Activated B cell treated with CpG ODN at 0.5 μM for 24 hours (primary cell): ENCODE measurements at places on chromosomes 5 and 9. TPM values are rescaled to one million over a fixed set of nuclear protein-coding genes. Genes with fewer than 3 reads are reported as not detected.

- DNase-seq, result peak; percentile 55
These were observed 453 bp upstream of the DOK3 start for GRCh38 chr5:177509991-177510566.

DNA sequence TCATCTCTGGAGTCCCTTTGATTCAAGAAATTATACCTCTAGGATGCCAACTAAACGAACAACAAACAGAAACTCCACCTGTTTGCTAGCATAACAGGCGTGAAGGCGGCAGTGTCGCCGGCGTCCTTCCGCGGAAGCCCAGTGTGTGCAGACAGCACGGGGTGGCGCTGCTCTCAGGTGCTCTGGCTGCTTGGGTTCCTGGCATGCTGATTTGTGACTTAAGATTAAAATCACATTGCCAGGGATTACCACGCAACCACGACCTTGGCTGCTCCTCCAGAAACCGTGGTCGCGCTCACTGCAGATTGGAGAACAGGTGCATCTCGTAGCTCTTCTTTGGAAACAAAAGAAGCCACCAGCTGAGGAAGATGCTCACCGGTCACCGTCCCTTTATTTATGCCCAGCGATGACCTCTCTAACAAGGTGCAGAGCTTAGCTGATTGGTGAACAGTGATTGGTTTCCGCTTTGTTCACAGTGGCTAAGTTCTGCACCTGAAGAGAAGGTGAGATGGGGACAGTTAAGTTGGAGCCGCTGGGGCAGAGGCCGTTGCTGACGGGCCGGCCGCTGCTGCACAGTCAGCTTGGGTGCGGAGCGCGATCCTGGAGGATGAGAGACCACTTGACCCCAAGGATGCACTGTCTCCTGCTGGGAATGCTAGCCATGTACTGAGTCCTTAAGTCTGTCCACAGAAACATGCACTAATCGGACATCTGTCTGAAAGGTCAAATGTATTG lies 232.3 kb downstream of the FANCC start:
- DNase-seq, result no peak

- DNase-seq, result no peak
These were observed 48.4 kb downstream of the PPARGC1B start for GRCh38 chr5:149778303-149779123.

DNA sequence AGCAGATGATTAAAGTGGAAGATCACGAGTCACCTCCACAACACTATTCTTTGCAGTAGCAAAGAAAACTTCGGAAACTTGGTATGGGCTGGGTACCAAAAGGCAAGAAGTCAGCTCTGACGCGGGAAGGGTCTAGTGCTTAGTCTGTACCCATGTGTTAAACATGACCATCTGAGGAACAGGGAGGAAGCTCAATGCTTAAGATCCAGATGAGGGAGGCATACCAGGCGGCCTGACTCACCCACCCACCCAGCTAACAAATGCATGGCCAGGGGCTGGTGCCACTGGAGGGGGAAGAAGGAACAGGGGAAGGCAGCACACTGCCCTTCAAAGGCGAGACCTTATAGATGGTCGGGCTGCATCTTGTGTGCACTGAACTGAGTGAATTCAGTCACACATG lies 41.8 kb downstream of the CAMSAP1 start:
- no peak for DNase-seq

DNA sequence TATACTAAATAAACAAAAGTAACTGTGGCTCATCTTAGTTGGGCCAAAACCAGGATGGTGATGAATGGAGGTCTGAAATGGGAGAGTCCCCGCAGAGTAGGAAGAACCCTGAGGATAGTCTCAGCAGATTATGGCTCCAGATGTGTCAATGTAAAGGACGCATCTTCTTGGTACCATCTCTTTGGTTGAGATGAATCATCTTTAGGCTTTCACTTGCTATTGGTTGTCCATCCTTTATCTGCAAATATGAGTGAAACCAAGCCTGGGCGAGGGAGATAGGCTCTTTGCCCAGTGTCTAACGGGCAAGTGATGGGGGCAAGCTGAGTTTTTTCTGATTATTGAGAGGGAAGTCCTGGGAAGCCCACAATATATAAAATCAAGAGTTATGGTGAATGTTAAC lies 19.4 kb upstream of the LCP2 start:
- no peak for DNase-seq

GRCh38 chr5:10588779-10589447 lies 25.0 kb downstream of the ANKRD33B start:
- no peak for DNase-seq

DNA sequence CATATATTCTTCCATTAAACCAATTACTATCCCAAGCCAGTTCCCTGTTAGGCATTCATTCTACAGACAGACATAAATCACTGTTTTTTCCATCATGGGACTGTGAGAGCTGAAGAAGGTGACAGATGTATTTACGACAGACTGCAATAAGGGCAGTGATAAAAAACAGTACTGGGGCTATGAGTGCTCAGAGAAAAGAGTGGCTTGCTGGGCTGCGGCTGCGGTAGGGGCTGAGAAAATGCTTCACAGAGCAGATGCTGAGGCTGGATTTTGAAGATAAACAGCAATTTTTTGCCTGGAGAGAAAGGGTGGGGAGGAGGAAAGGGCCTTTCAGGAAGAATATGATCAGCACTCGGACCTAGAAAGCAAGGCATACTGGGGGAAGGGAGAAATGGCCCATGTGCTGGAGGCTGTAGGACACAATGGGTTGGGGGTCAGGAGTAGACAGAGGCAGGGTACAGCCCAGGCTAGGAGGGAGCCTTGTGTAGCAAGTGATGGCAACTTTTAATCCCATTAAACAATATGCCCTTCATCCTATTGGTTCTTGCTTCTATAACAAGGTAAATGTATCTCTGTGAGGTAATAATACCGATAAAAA lies 279.3 kb downstream of the ASTN2 start:
- no peak for DNase-seq

DNA sequence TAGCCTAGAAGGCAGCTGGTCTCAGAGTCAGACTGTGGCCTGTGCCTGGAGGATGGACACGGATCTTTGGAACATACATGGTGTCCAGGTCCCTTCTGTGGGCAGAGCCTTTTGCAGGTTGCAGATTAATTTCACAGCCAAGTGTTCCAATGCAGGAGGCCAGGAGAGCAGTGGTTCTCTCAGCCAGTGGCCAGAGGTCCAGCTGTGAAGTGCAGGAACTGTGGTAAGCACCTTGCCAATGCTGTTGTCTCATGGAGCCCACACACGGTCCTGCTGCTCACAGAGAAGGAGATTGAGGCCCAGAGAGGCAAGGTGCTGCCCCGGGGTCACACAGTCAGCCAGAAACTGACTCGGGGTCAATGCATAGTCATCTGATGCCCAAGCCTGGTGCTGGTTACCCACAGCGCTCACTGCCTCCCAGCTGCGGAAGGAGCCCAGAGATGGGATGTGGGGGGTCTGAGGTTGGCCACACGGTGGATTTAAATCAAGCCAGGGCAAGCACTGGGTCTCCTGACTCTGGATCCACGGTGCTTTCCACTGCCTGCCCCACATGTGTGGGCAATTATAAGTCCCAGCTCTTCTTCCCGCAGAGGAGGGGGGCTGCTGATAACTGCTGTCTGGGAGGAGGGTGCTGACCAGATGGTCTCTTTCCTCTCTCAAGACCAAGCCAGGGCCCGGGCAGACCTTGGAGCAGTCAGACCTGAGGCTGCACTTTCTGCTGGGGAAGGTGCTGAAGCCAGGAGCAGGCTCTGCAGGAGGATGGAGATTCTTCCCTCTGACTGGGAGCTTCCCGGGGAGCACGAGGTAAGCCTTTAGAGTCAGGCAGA lies 2.8 kb downstream of the PDGFRB start:
- DNase-seq, result no peak

- no peak for DNase-seq
These were observed 149.2 kb downstream of the PBX3 start for GRCh38 chr9:125896404-125896803.

GRCh38 chr5:177496727-177497291 lies 595 bp downstream of the PDLIM7 start:
- DNase-seq, result no peak

- no peak for DNase-seq
These were observed 1293.9 kb upstream of the CDH6 start for GRCh38 chr5:29899583-29899982.

DNA sequence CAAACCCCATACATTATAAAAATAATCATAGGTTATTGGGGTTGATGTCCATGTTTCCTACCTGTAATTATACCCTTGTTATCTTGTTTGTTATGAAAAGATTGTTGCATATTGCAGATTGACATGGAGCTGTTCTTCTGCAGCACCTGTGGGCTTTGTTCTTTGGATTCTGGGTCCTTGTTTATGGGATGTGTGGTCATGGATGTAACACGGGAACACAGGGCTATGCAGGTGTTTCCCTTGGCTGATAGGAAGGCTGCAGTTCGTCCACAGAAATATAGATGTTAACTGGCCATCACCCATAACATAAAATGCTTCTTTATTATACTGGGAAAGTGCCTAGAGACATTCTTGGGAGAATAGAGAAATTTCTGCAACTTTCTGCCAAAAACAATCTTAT lies 77.9 kb downstream of the FBXL7 start:
- no peak for DNase-seq

DNA sequence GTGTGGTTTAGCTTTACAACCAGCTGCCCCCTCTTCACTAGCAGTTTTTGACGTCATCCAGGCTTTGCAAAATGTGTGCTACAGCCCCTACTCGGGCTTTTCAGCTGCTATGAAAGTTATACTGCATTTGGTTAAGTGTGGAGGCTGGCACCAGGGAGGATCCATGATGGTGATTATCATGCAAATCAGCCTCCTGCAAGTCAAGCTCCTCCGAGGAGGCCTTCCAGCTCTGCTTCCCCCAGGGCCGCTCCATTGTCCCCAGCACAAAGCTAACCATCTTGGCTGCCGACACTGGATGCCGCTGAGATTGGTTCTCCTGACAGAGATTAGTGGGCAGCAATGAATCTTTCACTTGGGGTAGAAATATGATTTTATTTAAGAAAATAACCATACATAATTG lies 159.6 kb downstream of the NR2F1-AS1 start:
- DNase-seq, result no peak

GRCh38 chr9:6794936-6795335 lies 37.2 kb downstream of the KDM4C start:
- DNase-seq, result no peak

DNA sequence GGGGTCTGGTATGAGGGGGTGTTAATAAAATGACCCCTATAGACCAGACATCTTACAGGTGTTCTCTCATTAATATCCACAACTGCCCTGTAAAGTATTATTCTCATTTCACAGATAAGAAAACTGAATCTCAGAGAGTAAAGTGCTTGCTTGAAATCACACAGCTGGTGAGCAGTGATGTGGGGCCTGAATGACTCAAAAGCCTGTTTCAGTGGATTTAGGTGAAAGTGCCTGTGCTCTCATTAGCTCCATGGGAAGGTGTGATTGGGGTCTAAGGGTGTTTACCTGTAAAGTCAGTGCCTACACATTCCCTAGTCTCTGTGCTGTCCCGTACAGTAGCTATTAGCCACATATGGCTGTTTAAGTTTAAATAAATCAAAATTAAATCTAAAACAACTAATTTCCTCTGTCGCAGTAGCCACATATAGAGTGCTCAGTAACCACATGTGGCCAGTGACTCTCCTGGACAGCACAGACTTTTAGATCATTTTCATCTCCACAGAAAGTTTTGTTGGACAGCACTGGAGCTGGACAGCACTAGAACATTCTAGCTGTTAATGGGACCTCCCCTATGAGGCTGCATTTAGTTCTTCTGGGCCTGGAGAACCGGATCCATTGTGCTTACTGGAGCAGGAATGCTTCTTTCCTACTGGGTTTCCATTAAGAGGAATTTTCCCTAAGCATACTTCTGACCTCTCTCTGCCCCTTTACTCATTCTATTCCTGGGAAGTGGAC lies 52.5 kb upstream of the SEMA6A start:
- no peak for DNase-seq

GRCh38 chr9:74784506-74784905 lies 103.2 kb downstream of the TRPM6 start:
- DNase-seq, result no peak

DNA sequence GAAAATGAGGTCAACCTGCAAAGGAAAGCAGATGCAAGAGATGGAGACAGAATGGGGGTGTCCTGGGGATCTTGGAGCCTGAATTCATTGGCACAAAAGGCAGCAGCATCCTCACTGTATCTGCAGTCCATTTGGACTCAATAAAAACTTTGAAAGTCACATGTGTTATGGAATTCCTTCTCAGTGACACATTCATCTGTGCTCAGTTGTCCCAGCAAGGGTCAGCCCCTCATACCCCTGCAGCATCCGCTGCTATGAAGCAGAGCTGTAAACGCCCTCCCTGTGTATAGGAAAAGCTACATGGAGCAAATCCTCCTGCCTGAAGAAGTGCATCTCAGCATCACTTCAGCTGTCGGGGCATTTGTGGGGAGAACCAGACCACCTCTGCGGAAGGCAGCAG lies 14.5 kb upstream of the RARS1 start:
- no peak for DNase-seq

- DNase-seq, result no peak
These were observed 1.5 kb upstream of the STC2 start for GRCh38 chr5:173329491-173330337.

DNA sequence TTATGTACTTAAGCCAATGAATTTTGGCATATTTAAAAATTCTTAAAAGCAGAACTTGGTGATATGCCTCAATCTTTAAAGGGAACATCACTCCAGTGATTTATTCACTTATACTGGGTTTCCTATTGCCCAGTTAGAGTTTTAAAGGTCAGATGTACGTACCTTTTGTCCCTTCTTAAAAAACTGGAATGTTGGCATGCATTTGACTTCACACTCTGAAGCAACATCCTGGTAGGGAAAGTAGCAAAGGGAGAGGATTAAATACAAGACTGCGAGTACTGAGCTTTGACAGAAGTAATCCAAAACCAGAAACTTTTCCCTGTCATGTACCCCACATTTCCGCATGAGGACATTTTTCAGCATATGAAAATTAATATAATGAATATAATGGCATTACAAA lies 11.7 kb downstream of the TXN start:
- no peak for DNase-seq

GRCh38 chr9:27888661-27889295 lies 315.5 kb upstream of the C9orf72 start:
- no peak for DNase-seq

The CCDC192 gene
- not detected in 2 replicates for total RNA-seq

The TAF11L10 gene
- total RNA-seq, result not detected in 2 replicates

The SLC36A3 gene
- not detected in 2 replicates for total RNA-seq

The WNK2 gene
- total RNA-seq, result 0.24 TPM in 1 of 2 replicates, not detected in the other

The PITX1 gene
- not detected in 2 replicates for total RNA-seq

The FCN1 gene
- total RNA-seq, result 0.44 and 0.83 TPM in 2 replicates

The C9orf153 gene
- total RNA-seq, result 0.17 and 0.18 TPM in 2 replicates

The PTBP3 gene
- 106 and 125 TPM in 2 replicates for total RNA-seq

The CNTNAP3 gene
- 0.24 and 0.71 TPM in 2 replicates for total RNA-seq

The CCNO gene
- not detected in 2 replicates for total RNA-seq

The ARSK gene
- 2.3 and 2.9 TPM in 2 replicates for total RNA-seq

The TMEM252 gene
- total RNA-seq, result not detected in 2 replicates

The SAPCD2 gene
- 0.80 and 0.81 TPM in 2 replicates for total RNA-seq

The TAF11L14 gene
- not detected in 2 replicates for total RNA-seq

The CSF2 gene
- total RNA-seq, result 0.29 TPM in 1 of 2 replicates, not detected in the other
